Activated naive CD4-positive, alpha-beta T cell treated with Interleukin-2 at 50 U/mL for 16 hours (primary cell): ENCODE measurements at places on chromosomes 3 and 15.

GRCh38 chr15:91553196-91553854, 300.2 kb upstream of the SLCO3A1 start:
- DNase-seq = no peak

GRCh38 chr3:171695426-171695825, 114.9 kb downstream of the PLD1 start:
- DNase-seq = no peak

DNA sequence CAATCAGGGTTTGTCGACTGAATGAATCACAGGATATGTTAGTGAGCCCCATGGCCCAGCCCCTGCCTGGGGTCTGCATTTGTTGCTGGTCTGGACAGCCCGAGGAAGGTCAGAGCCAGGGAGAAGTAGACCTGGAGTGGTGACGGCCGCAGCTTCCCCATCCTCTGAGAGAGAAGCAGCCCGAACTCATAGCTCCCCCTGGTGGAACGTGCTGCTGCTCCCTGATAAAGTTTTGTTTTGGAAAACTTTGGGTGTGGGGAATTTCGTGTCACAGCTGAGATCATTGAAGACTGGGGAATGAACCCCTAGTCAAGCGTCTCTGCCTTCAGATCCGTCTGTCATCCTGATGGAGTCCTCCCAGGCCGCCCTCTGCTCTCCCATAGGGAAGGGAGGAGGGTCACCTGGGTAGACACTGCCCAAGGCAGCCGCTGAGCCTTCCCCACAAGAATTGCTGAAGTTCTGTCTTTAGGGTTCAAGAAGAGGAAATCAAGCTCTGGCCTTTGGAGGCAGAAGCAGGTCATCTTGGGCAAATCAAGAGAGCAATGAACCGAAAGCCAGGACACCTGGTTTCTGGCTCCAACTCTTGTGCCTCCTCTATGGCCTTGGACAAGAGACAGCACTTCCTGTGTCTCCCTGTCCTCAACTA, 60.5 kb downstream of the GLDN start:
- DNase-seq = no peak

DNA sequence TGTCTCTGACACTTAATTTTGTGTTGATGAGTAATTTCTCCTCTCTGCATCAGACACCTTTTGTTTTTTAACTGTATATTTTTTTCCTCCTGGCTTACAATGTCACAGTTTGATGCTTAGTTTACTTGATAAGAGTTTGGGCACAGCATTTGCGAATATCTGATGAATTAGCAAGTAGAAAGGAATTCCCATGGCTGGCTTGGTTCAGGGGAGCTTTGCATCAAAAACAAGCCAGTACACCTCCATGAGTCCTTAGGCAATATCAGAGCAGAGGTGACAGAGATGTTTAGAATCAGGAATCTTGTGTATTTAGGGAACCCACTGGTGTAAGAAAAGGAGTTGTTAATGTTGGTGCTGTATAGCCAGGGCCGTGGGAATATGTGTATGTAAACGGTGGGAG, 9.3 kb downstream of the ARHGEF26 start:
- no peak for DNase-seq

- no peak for DNase-seq
Observed at GRCh38 chr3:112539825-112540650, 21.7 kb downstream of the ATG3 start.

GRCh38 chr3:73072634-73073033, 11.2 kb downstream of the EBLN2 start:
- no peak for DNase-seq

- DNase-seq = no peak
Observed at GRCh38 chr15:45641999-45642932, 7.4 kb downstream of the SQOR start.
